Right lobe of liver (tissue), 6 donors: ENCODE measurements at places on chromosomes 7 and 10. TPM values are rescaled to one million over a fixed set of nuclear protein-coding genes. Genes with fewer than 3 reads are reported as not detected.
A peak's percentile ranks its signal among the peaks of the same experiment; 100 is the strongest.

TNS3 gene
- total RNA-seq = 95.0 TPM

PDCD11 gene
- total RNA-seq = 11.7 TPM

FIS1 gene
- 144 TPM for total RNA-seq

C10orf53 gene
- total RNA-seq = not detected

ANXA8L1 gene
- total RNA-seq = 1.2 TPM

GCK gene
- 0.50 TPM for total RNA-seq

DNA sequence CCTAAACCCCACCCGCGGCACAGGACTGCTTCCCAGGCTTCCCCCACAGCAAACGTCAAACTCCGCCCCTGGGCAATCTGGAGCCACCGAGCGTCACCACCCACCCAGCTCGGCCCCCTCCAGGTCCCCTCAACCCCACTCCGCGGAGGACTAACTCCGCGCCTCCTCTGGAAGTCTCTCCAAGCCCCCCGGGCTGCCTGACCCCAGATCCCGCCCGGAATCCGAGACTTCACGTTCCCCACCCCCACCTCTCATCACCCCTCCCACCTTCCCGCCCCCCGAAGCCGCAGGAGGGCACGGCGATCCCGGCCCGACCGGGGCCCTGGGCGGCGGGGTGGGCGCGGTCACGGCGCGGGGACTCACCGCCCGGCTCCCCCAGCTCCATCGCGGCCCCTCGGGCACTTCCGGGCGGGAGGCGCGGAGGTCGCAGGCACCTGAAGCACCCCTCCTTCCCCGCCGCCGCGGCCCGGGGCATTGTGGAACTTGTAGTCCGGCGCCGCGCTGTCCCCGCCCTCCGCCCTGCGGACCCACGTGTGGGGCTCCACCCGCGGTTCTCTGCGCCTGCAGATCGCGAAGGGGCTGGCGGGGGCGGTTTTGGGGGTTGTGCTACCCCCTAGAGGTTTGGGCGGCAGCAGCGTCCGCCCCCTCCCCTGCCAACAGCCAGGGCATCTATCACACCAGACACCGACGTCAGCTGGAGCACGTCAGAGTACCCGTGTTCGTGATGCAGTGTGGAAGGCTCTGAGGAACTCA, at the start of gene TMUB1:
TMUB1 (minus strand) TSS at position 423 of the 753 bp plus-strand sequence. CDS start 930 bp downstream, outside the sequence.
- peak within 1 kb of the TSS; percentile 83 for H3K4me3 ChIP-seq
- no peaks in the 10 kb centered on the region for H3K27me3 ChIP-seq
- DNase-seq = peak; percentile 88

- no peak overlapping the region for H3K4me3 ChIP-seq
- no peak for DNase-seq
- H3K27me3 ChIP-seq = no peaks in the 10 kb centered on the region
These were observed 803.0 kb downstream of the GRM8 start for GRCh38 chr7:126449611-126450268.

DNA sequence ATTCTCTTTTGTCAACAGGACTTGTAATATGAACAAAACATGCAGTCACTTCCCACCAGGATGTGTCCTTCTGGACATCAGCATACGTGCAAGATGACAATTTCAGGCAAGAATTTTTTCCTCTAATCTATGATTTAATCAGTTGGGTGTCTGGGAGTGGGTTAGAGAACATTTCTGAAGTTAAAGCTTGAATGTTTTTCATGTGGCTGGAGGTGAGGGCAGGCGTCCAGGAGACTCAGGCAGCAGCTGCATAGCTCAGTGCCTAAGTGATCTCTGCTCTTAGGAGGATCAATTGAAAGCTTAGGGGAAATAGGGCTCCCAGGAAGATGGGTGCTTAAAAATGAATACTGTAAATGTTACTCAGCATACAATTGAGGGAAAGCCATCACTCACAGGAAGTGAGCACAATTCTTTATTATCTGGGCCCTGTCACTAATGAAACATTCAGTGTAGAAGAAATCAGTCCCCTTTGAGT, 457.6 kb upstream of the KLF6 start:
- no peak overlapping the region for H3K4me3 ChIP-seq
- no peaks in the 10 kb centered on the region for H3K4me1 ChIP-seq
- H3K27me3 ChIP-seq = no peaks in the 10 kb centered on the region
- no peaks in the 10 kb centered on the region for H3K36me3 ChIP-seq

DNA sequence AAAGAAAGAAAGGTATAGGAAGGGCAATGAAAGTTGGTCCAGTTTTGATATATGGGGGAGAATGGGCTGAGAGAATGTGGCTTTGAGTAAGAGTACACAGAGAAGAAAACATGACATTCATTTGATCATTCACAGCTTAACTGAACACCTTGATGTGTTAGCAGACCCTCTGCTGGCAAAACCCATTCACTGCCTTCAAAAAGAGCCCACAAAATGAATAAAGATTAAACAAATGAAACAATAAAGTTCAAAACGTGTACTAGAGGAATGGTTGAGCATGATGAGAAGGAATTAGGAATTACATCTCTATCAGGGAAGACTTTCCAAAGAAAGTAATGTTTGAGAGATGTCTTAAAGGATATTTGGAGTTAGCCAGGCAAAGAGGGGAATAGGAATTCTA, 2.1 kb downstream of the WEE2 start:
- no peak overlapping the region for H3K27ac ChIP-seq
- DNase-seq = no peak
- H3K27me3 ChIP-seq = no peaks in the 10 kb centered on the region
- H3K36me3 ChIP-seq = no peaks in the 10 kb centered on the region

GRCh38 chr7:128727239-128727638, 11.9 kb upstream of the CALU start:
- no peak for DNase-seq
- H3K36me3 ChIP-seq = no peaks in the 10 kb centered on the region
- H3K27ac ChIP-seq = no peak overlapping the region
- H3K4me1 ChIP-seq = no peaks in the 10 kb centered on the region
- H3K4me3 ChIP-seq = no peak overlapping the region

DNA sequence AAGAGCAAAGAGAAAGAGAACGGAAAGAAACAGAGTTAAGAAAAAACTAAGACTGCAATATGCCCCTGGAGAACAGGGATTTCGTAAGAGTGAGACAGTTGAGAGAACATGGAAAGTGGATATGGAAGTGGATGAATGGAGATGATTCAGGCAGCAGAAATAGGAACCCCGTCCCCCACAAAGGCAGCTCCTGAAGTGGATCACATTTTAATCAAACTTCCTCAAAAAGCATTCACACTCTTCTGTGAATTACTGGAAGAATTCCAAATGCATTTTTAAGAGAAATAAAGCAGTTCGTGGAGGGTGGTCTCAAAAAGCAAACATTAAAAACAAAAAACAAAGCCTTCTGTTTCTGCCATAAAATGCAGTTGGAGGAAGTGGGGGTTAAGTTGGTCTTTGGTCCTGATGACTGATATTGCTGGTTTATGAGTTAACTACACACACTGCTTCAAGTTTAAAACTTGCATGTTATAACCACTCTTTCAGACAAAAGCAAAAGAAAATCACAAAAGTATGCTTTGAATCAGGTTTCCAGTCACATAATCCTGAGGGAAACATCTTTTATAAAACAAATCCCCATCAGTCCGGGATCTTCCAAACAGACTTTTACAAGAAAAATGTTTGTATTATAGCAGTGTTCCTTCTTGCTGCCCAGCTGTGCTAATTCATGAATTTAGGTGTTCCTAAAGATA, 214.3 kb downstream of the FANK1 start:
- no peak for DNase-seq
- no peak overlapping the region for H3K4me3 ChIP-seq
- no peaks in the 10 kb centered on the region for H3K36me3 ChIP-seq

DNA sequence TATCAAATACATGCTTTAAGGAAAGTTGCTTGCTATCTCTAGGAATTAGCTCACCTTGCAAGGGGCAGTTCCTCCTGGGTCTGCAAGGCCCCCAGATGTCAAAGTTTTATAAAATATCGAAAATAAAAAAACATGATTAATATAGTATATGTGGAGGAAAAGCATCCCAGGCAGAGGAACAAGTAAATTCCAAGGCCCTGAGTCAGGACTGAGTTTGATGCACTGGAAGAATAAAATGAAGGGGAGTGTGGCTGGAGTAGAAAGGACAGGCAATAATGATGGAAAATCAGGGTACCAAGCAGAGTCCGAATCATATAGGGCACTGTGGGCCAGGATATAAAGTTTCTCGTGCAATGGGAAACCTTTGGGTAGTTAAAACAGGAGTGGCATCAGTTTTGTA, 112.4 kb upstream of the EEPD1 start:
- H3K27ac ChIP-seq = no peak overlapping the region
- H3K36me3 ChIP-seq = no peaks in the 10 kb centered on the region
- no peaks in the 10 kb centered on the region for H3K27me3 ChIP-seq
- no peak overlapping the region for H3K4me3 ChIP-seq

GRCh38 chr10:4082861-4083260, 297.9 kb upstream of the KLF6 start:
- no peaks in the 10 kb centered on the region for H3K36me3 ChIP-seq
- peak overlapping the region; percentile 1 for H3K27ac ChIP-seq
- DNase-seq = no peak
- H3K4me1 ChIP-seq = no peaks in the 10 kb centered on the region
- no peaks in the 10 kb centered on the region for H3K27me3 ChIP-seq

GRCh38 chr7:140714331-140715040, 18.0 kb downstream of the NDUFB2 start:
- no peaks in the 10 kb centered on the region for H3K4me1 ChIP-seq
- H3K27ac ChIP-seq = no peak overlapping the region

- no peak overlapping the region for H3K4me3 ChIP-seq
- DNase-seq = no peak
- H3K27ac ChIP-seq = no peak overlapping the region
These were observed 14.7 kb upstream of the TMEM236 start for GRCh38 chr10:17737027-17737965.

DNA sequence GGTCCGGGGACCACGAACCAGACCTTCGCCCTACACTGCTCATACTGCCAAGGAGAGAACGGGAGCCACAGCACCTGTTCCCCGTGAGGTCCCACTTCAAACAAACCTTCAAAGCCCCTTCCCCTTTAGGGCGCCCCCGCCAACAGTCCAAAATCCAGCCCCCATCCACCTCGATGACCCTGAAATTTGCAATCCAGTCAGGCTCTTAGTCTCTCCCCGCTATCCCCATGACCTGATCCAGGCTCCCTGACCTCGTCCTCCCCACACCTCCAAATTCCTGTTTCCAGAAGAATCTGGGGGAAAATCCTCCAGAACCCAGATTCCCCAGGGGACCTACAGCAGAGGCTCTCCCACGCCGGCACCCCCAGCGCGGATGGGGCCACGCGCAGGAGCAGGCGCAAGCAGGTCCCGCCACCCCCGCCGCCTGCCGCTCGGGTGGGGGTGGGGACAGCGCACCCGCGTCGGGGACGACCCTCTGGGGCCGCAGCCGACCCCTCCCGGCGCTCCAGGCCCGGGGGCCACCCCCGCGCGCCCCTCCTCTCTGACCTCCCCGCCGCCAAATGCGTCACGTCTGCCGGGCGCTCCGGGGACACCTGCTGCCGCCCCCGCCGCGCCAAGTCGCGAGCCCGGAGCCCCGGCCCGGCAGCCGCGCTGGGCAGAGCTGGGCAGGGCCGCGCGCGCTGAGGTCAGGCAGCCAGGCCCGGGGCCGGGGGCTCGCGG, 753 bp downstream of the CAMK2B start:
- H3K4me1 ChIP-seq = no peaks in the 10 kb centered on the region
- H3K27me3 ChIP-seq = no peaks in the 10 kb centered on the region
- H3K27ac ChIP-seq = no peak overlapping the region
- H3K36me3 ChIP-seq = no peaks in the 10 kb centered on the region
- peak overlapping the region; percentile 20 for H3K4me3 ChIP-seq

DNA sequence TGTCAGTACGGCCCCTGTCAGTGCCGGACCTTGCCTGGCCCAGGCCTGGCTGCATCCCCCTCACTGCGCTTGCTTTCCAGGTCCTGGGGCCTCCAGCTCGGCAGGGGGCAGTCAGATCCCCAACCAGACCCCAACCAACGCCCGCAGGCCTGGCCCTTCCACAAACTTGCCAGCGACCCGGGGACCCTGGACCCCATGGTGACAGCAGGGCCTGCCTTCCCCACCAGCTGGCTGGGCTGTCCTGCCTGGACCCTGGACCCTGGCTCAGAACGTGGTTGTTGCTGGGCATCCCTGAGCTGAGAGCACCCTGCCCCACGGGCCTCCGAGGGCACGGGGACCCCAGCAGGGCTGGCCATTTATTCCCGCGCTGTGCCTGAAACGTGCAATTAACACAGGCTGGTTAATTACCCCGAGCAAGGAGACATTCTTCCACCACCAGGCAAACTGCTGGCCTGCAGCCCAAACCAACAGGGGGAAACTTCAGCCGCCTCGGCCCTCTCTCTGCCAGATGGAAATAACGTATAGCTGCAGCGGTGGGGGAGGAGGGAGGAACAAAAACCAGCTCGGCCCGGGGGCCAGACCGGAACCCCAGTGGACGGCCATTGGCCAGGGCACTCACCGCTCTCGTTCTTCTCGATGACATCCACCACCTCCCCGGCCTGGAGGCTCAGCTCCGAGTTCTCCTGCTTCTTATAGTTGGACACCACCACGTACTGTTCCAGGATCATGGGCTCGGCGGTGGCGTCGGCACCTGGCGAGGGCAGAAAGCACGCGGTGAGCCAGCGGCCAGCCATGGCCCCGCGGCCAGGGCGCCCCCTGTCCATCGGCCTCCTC, 167.1 kb downstream of the NEURL1 start:
- H3K4me1 ChIP-seq = peaks cover 62% of the 10 kb centered on the region
- peak; percentile 77 for DNase-seq
- no peaks in the 10 kb centered on the region for H3K27me3 ChIP-seq
- H3K36me3 ChIP-seq = no peaks in the 10 kb centered on the region
- peak overlapping the region; percentile 37 for H3K27ac ChIP-seq

DNA sequence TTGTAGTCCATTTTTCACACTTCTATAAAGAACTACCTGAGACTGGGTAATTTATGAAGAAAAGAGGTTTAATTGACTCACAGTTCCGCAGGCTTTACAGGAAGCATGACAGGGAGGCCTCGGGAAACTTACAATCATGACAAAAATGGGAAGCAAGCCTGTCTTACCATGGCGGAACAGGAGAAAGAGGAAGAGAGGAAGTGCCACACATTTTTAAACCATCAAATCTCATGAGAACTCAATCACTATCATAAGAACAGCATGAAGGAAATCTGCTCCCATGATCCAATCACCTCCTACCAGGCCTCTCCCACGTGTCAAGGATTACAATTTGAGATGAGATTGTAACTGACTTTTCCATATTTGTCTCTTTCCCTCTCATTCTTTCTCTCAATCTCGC, 9.3 kb upstream of the PNPLA8 start:
- H3K36me3 ChIP-seq = no peaks in the 10 kb centered on the region
- no peaks in the 10 kb centered on the region for H3K4me1 ChIP-seq
- no peak overlapping the region for H3K4me3 ChIP-seq
- DNase-seq = no peak
- no peaks in the 10 kb centered on the region for H3K27me3 ChIP-seq

DNA sequence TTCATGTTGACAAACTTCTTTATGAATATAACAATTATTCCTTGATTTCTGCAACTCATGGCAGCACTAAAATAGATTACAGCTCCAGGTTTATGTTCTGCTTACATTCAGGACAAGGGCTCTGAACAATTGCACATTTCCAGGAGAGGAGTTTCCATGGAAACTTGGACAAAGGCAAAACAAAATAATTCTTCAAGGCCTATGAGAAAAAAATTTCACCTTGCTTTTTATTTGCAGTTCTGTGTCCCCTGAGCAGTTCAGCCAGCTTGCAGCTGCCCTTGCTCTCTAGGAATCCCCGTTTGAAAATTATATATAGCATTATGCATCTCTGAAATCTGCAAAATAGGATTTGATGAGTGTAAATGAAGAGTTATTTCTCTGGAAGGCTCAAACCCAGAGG, 71.7 kb downstream of the ARL4A start:
- no peak for DNase-seq
- H3K36me3 ChIP-seq = no peaks in the 10 kb centered on the region
- H3K4me1 ChIP-seq = no peaks in the 10 kb centered on the region
